ENCODE measurements at places on chromosomes 4 and X.

- H3K27ac ChIP-seq = no peak overlapping the region
- H3K4me3 ChIP-seq = no peak overlapping the region
- H3K27me3 ChIP-seq = no peaks in the 10 kb centered on the region
- H3K4me1 ChIP-seq = no peaks in the 10 kb centered on the region
- DNase-seq = no peak
Measured at GRCh38 chrX:40268188-40268520, 170.4 kb upstream of the BCOR start.

GRCh38 chrX:91434351-91435168 is at the start of gene PABPC5:
TSS of gene PABPC5 (plus strand) at chrX:91434839. CDS start at chrX:91435578, 739 bp downstream.
- H3K4me3 ChIP-seq = no peak within 1 kb of the TSS
- no peaks in the 10 kb centered on the region for H3K36me3 ChIP-seq
- H3K4me1 ChIP-seq = no peaks in the 10 kb centered on the region
- DNase-seq = no peak
- no peaks in the 10 kb centered on the region for H3K27me3 ChIP-seq

DNA sequence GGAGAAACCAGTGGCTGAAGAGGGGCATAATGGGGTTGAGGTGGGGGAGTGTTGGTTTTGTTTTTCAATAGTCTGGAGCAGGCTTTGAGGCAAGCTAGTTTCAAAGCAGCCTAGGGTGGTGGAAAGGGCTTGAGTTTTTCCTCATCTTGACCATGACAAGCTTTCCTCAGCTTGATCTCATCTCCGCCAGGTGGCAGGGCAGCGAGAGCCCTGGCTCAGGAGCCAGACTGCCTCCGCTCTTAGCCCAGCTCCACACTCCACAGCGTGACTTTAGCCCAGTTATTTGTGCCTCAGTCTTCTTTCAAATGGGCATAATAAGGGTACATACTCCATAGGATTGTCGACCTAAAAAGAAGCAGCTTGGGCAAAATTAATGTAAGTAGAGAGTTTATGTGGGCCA is 29.9 kb upstream of the SOWAHD start:
- no peak overlapping the region for H3K27ac ChIP-seq
- H3K36me3 ChIP-seq = no peaks in the 10 kb centered on the region
- H3K4me1 ChIP-seq = peaks cover 6% of the 10 kb centered on the region
- H3K27me3 ChIP-seq = no peaks in the 10 kb centered on the region
- no peak overlapping the region for H3K4me3 ChIP-seq

DNA sequence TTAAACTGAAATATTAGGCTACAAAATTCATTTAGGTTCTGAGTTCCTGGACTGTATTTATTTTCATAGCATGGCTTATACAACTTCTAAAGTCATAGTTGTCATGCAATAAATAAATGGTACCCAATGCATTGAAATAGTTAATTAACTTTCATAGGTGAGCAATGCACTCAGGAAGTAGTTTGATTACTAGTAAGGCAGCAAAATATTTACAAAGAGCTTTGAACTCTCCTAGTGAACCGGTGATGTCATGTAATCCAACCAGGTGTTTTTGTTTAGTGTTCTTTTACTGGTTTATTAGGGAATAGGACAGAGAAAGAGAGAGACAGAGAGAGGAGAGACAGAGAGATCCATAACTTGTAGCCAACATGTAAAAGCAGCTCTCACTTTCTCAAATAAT is 228.6 kb upstream of the CTSO start:
- no peaks in the 10 kb centered on the region for H3K36me3 ChIP-seq
- no peaks in the 10 kb centered on the region for H3K4me1 ChIP-seq
- H3K27ac ChIP-seq = no peak overlapping the region
- H3K27me3 ChIP-seq = no peaks in the 10 kb centered on the region
- DNase-seq = no peak
- H3K4me3 ChIP-seq = no peak overlapping the region

- H3K27me3 ChIP-seq = no peaks in the 10 kb centered on the region
- peak overlapping the region; percentile 100 for H3K4me3 ChIP-seq
- H3K4me1 ChIP-seq = peaks cover 78% of the 10 kb centered on the region
- peaks cover 65% of the 10 kb centered on the region for H3K36me3 ChIP-seq
Measured at GRCh38 chr4:40204507-40205258, 7.9 kb downstream of the RHOH start.

- H3K4me3 ChIP-seq = no peak overlapping the region
- no peak for DNase-seq
- no peaks in the 10 kb centered on the region for H3K27me3 ChIP-seq
- peaks cover 59% of the 10 kb centered on the region for H3K4me1 ChIP-seq
Measured at GRCh38 chr4:6953751-6954380, 44.2 kb downstream of the TBC1D14 start.

DNA sequence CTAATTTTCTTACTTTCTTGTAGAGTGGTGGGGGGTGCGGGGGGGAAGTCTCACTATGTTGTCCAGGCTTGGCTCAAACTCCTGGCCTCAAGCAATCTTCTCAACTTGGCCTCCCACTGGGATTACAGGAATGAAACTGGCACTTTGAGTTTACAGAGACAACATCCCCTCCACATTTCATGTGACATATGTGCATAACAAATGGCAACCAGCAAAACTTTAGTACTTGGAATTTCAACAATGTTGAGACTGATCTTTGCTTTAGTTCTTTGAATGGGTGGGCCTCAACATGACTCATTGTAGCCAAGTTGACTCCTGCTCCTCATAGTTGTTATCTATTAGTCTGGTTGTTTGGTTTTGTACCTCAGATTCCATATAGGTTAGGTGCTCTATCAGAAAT is 11.4 kb upstream of the FMR1 start:
- H3K4me1 ChIP-seq = no peaks in the 10 kb centered on the region
- H3K27ac ChIP-seq = no peak overlapping the region
- no peak overlapping the region for H3K4me3 ChIP-seq

- H3K4me3 ChIP-seq = no peak overlapping the region
- no peak for DNase-seq
- H3K36me3 ChIP-seq = peaks cover 9% of the 10 kb centered on the region
- H3K4me1 ChIP-seq = peaks cover 97% of the 10 kb centered on the region
- H3K27ac ChIP-seq = no peak overlapping the region
- H3K27me3 ChIP-seq = no peaks in the 10 kb centered on the region
Measured at GRCh38 chr4:142350871-142351270, 495.2 kb downstream of the INPP4B start.

DNA sequence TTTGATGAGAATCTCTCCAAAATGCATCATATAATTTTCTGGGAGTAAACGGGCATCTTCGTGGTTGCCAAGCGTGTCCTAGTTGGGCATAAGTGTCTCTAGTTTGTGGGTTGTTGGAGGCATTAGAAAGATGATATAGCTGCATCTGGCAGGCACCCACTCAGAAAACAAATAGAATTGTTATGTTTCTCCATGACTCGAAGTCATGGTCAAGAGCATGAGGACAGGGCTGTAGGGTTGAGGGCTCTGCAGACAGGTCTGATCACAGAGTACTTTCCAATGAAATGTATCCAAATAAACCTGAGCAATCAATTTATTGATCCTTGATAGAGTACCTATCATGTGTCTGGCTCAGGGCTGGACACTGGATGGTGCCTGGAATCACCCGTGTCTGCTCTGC is 82.7 kb downstream of the SORCS2 start:
- H3K27me3 ChIP-seq = no peaks in the 10 kb centered on the region
- H3K4me1 ChIP-seq = no peaks in the 10 kb centered on the region
- no peak overlapping the region for H3K27ac ChIP-seq
- no peak overlapping the region for H3K4me3 ChIP-seq
- no peaks in the 10 kb centered on the region for H3K36me3 ChIP-seq

- H3K27me3 ChIP-seq = peaks cover 26% of the 10 kb centered on the region
- peaks cover 16% of the 10 kb centered on the region for H3K4me1 ChIP-seq
- DNase-seq = no peak
- peak overlapping the region; percentile 5 for H3K27ac ChIP-seq
- peak overlapping the region; percentile 5 for H3K4me3 ChIP-seq
- H3K36me3 ChIP-seq = no peaks in the 10 kb centered on the region
Measured at GRCh38 chr4:119139311-119139710, 3.7 kb downstream of the MYOZ2 start.

- no peak overlapping the region for H3K27ac ChIP-seq
- peaks cover 41% of the 10 kb centered on the region for H3K27me3 ChIP-seq
- no peak overlapping the region for H3K4me3 ChIP-seq
- no peaks in the 10 kb centered on the region for H3K36me3 ChIP-seq
Measured at GRCh38 chr4:174181827-174182226, 101.6 kb downstream of the FBXO8 start.

GRCh38 chr4:85495621-85496020 is 20.7 kb downstream of the ARHGAP24 start:
- no peak for DNase-seq
- no peaks in the 10 kb centered on the region for H3K36me3 ChIP-seq
- H3K4me1 ChIP-seq = no peaks in the 10 kb centered on the region
- H3K27ac ChIP-seq = no peak overlapping the region
- no peak overlapping the region for H3K4me3 ChIP-seq
- no peaks in the 10 kb centered on the region for H3K27me3 ChIP-seq

GRCh38 chrX:150849486-150849885 is 49.0 kb downstream of the CD99L2 start:
- H3K36me3 ChIP-seq = peaks cover 1% of the 10 kb centered on the region
- no peaks in the 10 kb centered on the region for H3K27me3 ChIP-seq
- H3K27ac ChIP-seq = no peak overlapping the region
- DNase-seq = no peak
- H3K4me3 ChIP-seq = no peak overlapping the region

DNA sequence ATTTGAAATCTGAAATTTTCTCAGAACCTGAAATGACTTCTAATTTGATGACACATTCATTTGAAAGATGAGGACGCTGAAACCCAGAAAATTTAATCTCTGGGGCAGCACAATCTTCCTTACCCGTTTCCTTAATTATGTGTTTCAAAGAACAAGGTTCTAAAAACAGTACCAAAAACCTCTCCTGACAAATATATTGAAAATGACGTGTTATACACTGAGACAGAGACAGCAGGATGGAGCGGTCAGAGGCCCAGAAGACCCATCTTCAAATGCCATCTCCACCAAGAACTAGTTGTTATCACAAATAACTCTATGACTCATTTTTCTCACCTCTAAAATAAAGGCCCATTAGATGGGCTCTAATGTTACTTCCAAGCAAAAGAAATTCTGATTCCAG is 177.3 kb downstream of the NSUN7 start:
- no peak for DNase-seq
- peaks cover 7% of the 10 kb centered on the region for H3K4me1 ChIP-seq
- H3K4me3 ChIP-seq = no peak overlapping the region
- peaks cover 4% of the 10 kb centered on the region for H3K36me3 ChIP-seq
- H3K27me3 ChIP-seq = peaks cover 37% of the 10 kb centered on the region

DNA sequence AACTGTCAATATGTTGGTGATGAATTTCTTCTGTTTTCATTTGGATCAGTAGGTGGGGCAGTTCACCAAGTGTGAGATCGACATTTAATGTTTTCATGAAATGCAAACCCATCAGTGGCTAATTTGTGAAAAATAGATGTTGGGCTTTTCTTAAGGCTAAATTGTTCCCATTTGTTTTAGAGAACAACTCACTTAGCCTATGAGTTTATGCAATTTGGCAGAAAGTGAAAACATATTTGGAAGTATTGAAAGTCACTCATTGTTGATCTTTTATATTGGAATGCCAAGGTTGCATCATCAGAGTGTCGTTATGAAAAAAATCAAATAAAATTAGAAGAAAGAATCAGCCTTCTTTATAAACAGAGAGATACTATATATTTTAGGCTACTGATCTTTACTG is 132.4 kb downstream of the RPA4 start:
- no peak for DNase-seq
- no peaks in the 10 kb centered on the region for H3K27me3 ChIP-seq
- no peaks in the 10 kb centered on the region for H3K4me1 ChIP-seq
- no peak overlapping the region for H3K4me3 ChIP-seq
- no peak overlapping the region for H3K27ac ChIP-seq
- peaks cover 1% of the 10 kb centered on the region for H3K36me3 ChIP-seq

- no peak for DNase-seq
- H3K4me3 ChIP-seq = no peak overlapping the region
- no peaks in the 10 kb centered on the region for H3K36me3 ChIP-seq
- H3K27ac ChIP-seq = no peak overlapping the region
Measured at GRCh38 chrX:80335062-80335830, 85.0 kb upstream of the TENT5D start.

GRCh38 chrX:41090568-41091238 is 5.5 kb downstream of the USP9X start:
- no peaks in the 10 kb centered on the region for H3K27me3 ChIP-seq
- no peak overlapping the region for H3K27ac ChIP-seq
- peaks cover 48% of the 10 kb centered on the region for H3K4me1 ChIP-seq
- no peak for DNase-seq
- peaks cover 26% of the 10 kb centered on the region for H3K36me3 ChIP-seq
- H3K4me3 ChIP-seq = peak overlapping the region; percentile 7

DNA sequence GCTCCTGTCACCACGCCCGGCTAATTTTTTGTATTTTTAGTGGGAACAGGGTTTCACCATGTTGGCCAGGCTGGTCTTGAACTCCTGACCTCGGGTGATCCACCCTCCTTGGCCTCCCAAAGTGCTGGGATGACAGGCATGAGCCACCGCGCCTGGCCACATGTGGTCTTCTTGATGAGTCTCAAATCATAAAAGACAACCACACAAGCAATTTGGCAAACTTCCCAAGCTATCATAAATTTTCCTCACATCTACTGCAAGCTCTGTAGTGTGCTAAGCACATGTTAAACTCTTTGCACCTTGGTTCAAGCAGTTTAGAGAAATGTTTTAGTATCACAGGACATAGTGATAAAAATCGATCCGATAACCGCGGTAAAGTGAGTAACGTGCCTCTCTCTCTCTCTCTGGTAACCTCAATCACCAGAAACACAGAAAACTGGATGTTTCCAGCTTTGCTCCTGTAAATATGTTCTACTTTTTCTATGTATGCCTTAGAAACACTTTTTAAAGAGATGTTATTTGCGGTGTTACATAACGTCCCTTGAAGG is 256.8 kb downstream of the DHRSX start:
- H3K27ac ChIP-seq = no peak overlapping the region
- H3K4me3 ChIP-seq = no peak overlapping the region
- no peaks in the 10 kb centered on the region for H3K27me3 ChIP-seq
